NCI-H2081 (cell line): ENCODE measurements at places on chromosomes 3 and 15.

DNA sequence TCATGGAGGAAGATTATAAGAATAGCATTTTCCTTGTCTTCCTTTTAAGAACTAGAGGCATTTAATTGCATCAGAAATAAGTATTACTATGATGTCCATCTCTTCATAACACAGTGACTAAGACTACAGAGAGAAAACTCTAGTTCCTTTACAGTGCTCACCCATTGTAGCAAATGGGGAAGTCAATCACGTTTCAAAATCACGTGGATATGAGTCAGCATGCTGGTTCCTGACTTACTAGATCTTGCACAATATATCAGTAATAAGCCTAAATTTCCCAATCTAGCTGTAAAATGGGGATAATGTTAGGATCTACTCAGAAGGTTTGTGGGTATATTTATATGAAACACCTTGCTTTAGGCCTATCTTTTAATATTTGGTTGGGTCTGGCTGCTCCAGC lies 254.8 kb upstream of the EOMES start:
- no peak for DNase-seq

DNA sequence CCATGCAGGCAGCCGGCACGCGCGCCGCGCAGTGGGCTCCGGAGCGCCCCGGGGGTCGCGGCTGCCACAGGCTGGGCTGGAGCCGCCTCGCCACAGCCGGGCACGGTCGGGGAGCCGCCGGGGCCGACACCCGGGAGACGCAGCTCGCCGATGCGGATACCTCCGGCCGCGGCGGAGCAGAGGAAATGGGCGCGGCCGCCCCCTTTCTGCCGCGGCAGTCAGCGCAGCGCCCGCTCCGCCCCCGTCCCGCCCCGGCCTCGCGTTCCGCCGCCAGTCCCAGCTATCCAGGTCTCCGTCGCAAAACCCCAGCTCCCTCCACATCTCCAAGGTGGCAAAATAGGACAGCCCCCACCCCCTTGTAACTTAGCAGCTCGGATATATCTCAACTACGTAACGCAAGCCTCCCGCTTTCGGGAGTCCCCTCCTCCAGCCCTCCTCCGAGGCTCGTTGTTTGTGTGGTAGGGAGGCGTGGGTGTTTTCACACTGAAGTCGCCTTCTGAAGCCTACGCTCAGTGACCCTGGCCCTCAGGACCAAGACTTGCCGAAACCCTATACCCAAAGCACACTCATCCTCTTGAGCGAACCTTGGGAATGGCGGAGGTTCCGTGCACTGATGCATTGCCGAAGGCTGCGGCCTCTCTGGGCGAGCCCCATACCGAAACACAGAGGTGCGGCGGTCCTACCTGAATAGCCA lies at the start of gene SH3BP5:
SH3BP5 (minus strand) TSS at position 182 of the 694 bp plus-strand sequence; CDS start at position 4, 178 bp downstream.
- peak; percentile 61 for DNase-seq

GRCh38 chr3:194993896-194994295 lies 277.1 kb downstream of the XXYLT1 start:
- DNase-seq = no peak

- DNase-seq = no peak
These were observed 206.0 kb upstream of the SEMA6D start for GRCh38 chr15:47511261-47511660.

DNA sequence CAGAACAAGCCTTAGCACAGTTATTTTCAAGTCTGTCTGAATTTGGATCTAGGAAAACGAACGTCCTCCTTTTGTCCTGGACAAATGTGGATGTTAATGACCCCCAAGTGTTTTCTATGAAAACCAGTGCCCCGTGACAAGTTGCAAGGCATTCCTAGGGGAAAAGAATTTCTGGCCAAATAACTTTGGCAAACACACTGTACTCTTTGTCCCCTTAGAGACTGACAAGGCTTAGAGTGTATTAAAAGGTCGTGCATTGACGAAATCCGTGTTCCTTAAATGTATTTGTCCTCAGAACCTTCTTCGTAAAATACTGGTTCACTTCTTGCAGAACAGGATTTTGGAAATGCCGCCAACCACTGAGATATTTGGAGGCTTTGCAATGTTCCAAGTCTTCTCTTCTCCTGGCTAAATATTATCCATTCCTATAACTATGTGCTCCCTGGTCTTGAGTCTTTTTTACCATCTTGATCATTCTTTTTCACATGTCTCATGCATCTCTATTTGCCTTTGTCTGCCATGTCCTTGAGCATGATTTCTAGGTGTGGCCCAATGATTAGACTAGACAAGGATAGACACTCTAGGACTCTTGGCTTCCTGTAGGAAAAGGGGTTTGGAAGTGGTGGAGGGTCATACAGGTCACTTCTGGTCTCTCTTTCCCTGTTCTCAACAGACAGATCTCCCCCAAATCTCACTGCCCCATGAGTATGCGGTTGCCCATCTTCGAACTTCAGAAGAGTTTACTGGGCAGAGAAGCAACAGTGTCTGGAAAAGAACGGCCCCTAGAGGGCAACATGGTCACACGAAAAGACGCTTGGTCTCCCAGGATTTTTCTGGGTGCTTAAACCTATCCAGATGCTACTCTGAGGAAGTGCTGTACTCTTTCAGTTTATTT lies 117.5 kb downstream of the EDEM1 start:
- peak; percentile 28 for DNase-seq

GRCh38 chr3:38097446-38098375 lies 39.2 kb downstream of the ACAA1 start:
- no peak for DNase-seq

- DNase-seq = no peak
These were observed 138.4 kb downstream of the RSRC1 start for GRCh38 chr3:158248261-158248660.

DNA sequence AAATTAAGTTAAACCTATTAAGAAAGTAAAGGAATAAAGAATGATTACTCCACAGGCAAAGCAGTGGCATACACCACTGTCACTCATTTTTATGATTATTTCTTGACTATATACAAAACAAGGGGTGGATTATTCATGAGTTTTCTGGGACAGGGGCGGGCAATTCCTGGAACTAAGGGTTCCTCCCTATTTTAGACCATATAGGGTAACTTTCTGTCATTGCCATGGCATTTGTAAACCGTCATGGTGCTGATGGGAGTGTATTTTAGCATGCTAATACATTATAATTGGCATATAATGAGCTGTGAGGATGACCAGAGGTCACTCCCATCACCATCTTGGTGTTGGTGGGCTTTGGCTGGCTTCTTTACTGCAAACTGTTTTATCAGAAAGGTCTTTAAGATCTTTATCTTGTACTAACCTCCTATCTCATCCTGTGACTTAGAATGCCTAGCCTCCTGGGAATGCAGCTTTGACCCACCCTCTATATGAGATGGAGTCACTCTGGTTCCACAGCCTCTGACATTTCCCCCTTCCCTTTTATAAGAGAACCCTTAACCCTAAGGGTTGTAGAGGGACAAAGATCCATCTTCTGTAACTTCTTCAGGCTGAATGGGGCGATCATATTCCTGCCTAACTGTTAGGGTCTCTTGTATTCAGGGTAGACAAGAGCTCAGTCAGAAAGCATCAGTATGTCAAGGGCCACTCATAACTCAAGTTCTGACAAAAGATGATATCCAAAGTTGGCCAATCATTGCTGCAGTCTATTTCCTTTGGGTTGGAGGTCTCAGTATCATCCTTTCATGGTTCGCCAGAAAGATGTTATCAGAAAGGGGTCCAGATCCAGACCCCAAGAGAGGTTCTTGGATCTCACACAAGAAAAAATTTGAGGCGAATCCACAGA lies 79.5 kb upstream of the LIPC start:
- DNase-seq = no peak

DNA sequence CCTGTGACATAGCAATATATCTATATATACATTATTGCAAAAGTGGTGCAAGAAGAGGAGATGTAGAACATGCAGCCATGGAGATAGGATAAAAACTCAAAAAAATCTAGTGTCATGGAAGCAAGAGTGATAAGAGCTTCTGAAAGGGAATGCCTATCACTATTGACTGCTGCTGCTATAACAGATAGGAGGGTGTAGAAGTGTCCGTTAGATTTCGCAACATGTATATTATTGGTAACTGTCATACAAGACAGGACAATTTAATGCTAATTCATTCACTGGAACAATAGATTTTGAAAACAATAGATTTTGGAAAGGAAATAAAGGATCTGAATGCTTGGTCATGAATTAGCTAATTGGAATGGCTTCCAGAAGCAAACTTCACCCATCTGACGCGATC lies 224.5 kb downstream of the ZNF385D start:
- no peak for DNase-seq

DNA sequence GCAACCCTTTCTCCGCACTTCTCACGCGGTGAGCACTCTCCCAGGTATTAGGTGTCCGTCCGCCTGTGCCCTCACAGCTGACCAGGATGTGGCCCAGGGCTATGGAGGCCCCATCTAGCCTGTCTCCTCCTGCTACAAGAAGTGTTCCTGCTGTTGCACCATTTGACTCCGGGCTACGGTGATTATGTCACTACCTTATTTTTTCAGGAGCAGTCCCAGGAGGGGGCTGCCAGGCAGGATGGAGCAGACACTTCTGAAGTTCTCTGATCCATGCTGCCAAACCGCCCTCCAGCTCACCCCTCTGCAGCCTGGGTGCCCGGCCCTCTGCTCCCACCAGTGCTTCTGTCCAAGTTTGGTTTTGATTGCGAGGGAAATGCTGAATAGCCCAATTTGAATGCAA lies 36.9 kb downstream of the ZXDC start:
- DNase-seq = no peak

DNA sequence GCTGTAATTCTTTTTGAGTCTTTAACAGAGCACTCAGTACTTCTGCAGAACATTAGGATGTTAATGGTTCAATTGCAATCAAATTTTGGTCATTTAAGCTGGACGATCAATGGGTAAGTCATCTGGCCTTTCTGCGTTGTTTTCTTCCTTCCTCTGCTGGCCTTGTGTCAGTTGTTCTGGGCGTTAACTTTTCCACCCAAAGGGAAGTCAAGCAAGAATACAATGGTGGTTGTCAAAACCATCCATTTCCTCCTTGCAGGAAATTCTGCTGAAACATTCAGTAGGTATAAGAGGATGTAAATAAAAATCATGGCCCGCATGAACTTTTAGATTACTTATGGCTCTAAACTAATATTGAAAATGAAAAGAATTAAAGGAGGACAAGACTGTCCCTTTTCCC lies 584.0 kb downstream of the GRM7 start:
- no peak for DNase-seq

GRCh38 chr3:53426918-53427317 lies 67.5 kb upstream of the CACNA1D start:
- no peak for DNase-seq

DNA sequence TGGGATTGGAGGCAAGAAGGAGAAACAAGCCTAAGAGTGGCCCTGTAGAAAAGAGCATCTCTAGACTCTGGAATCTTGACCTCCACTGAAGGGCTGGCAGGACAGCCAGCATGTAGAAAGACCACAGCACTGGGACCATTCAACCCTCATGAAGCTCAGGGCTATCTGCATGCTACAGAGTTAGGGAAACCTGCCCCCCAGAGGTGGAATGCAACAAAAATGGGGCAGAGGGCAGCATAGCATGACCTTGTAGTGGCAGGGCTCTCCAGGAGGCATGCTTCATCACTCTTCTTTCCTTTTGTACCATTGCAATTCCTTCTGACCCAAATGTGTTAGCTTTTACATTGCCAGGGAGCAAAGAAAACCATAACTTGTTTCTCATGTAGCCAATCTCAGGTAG lies 445.4 kb downstream of the EPHB1 start:
- no peak for DNase-seq

DNA sequence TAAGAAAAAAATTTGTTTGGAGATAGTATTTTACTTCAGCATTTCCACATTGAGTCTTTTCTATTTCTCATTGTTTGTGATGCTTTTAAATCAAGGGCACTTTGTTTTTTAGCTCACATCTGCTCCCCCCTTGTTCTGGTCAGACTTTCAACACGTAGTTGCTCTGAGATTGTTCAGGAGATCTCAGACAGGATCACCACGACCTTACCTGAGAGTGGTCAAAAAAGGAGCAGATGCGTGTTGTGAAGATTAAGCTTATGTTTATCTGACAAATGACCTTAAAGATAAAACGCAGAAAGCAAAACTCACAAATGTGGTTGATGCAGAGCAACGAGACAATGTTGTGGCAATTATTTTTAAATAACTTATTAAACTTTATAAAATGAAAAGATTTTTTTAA lies 298.3 kb downstream of the ROBO2 start:
- no peak for DNase-seq

DNA sequence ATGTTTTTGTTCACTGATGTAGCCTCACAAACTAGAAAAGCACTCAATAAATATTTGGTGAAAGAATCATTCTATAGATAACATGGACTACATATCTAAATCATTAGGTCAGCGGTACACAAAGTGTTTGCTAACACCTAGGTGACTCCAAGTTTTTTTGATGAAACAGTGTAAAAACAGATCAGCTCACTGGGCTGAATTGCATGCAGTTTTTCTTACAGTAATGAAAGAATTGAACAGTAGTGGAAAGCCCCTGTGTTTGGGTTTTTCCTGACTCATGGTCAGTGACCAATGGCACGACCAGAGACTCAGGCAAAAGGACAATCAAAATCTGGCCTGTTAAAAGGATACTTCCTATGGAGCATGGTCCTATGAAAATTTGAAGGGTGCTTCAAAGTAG lies 384.3 kb upstream of the EPHA6 start:
- no peak for DNase-seq

DNA sequence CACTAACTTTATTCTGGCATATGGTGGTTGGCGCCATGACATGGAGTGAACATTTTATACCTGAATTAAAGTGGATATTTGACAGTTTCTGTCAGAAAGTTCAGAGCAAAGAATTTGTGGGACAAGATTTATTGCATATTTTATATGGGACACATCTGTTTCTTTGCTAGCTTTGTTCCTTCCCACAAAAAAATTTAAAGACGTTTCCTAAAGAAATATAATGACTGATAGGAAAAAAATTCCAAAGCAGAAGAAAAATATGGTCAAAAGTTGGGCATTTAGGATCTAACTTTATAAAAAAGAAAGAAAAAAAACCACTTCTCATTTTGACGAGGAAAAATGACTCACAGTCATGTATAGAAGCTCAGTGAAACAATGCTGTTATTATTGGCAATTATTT lies 101.6 kb downstream of the GREM1 start:
- DNase-seq = no peak

GRCh38 chr15:42010434-42010833 lies 10.4 kb downstream of the PLA2G4E start:
- no peak for DNase-seq

DNA sequence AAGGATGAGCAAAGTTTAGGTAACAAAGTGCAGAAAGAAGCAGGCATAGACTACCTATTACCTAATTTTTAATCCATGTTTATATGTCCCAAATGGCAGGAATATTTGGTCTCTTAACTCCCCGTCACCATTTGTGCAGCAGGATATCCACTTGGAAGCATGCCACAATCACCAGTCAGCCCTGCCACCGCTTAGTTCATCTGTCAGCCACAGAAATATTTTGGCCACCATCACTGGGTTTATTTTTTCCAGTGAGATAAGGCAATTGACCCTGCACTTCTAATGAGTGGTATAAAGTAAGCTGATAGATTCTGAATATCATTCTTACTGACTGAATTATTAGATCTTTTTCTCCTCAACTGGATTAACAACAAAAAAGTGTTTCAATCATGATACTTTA lies 152.9 kb upstream of the SOX2 start:
- DNase-seq = no peak

- no peak for DNase-seq
These were observed 76.5 kb downstream of the CD200R1L start for GRCh38 chr3:112770032-112770626.
